ENCODE measurements at places on chromosomes 2 and 18. TPM values are rescaled to one million over a fixed set of nuclear protein-coding genes. Genes with fewer than 3 reads are reported as not detected.

GRCh38 chr2:72819501-72819900 is 6.3 kb downstream of the EXOC6B start:
- DNase-seq, result no peak

DNA sequence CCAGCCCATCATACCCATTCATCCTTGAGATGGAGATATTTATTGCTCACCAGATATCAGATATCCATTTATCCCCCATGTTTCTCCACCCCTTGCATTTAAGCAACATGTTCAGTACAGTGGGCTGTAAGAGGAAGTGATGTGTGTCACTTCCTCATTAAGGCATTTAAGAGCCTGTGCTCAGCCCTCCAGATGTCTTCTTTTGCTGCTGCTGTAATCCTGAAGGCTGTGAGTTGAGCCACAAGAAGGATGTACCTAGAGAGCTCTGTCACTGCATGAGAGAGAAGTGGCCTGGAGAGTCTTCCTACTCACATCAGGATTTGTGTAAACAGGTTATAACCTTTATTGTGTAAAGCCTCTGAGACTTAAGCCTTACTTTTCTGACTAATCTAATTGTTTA is 151.8 kb upstream of the UNC80 start:
- no peak for DNase-seq

GRCh38 chr2:176876493-176877103 is 336.0 kb upstream of the HNRNPA3 start:
- no peak for DNase-seq

MAPRE2 gene
- 52.8 TPM for polyA plus RNA-seq

ST8SIA3 gene
- polyA plus RNA-seq, result under 0.01 TPM

CMPK2 gene
- polyA plus RNA-seq, result 2.7 TPM

LCT gene
- not detected for polyA plus RNA-seq
